ENCODE measurements at places on chromosomes 1 and 21. TPM values are rescaled to one million over a fixed set of nuclear protein-coding genes. Genes with fewer than 3 reads are reported as not detected.
A peak's percentile ranks its signal among the peaks of the same experiment; 100 is the strongest.

- peak overlapping the region; percentile 82 for H3K4me3 ChIP-seq
- peak overlapping the region; percentile 93 for H3K27ac ChIP-seq
- H3K36me3 ChIP-seq: no peaks in the 10 kb centered on the region
- peaks cover 4% of the 10 kb centered on the region for H3K4me1 ChIP-seq
These were observed 1.1 kb upstream of the SERBP1 start for GRCh38 chr1:67431156-67431765.

GRCh38 chr21:32184065-32184464 is 94.8 kb downstream of the MIS18A start:
- DNase-seq: no peak
- H3K4me3 ChIP-seq: no peak overlapping the region
- no peaks in the 10 kb centered on the region for H3K36me3 ChIP-seq

GRCh38 chr1:16017461-16018303 is at the start of gene HSPB7:
TSS of gene HSPB7 (minus strand) at chr1:16018043. CDS start at chr1:16017963, 80 bp downstream.
- H3K27ac ChIP-seq: peak within 1 kb of the TSS; percentile 96
- H3K36me3 ChIP-seq: no peaks in the 10 kb centered on the region
- DNase-seq: peak; percentile 72
- peaks cover 68% of the 10 kb centered on the region for H3K4me1 ChIP-seq
- no peak within 1 kb of the TSS for H3K4me3 ChIP-seq
- H3K27me3 ChIP-seq: no peaks in the 10 kb centered on the region

DNA sequence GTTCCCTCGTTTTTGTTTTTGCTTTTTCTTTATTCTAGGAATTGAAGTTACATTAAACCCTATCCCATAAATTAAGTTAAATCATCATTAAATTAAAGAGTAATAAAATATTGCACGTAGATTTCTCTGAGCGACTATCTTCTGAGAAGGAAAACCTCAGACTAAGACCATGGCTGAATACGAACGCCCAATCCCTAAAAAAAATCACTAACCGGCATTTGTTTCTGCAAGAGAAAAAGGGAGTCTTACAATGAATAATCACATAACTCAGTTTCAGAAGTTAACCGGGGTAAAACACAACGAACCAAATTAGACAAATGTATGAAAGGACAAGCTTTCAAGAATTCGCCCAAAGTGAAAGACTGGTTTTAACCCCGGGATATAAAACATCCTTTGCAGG is 1.3 kb downstream of the PIK3R3 start:
- peaks cover 31% of the 10 kb centered on the region for H3K4me1 ChIP-seq
- H3K4me3 ChIP-seq: peak overlapping the region; percentile 83
- DNase-seq: no peak
- H3K27ac ChIP-seq: peak overlapping the region; percentile 72

DNA sequence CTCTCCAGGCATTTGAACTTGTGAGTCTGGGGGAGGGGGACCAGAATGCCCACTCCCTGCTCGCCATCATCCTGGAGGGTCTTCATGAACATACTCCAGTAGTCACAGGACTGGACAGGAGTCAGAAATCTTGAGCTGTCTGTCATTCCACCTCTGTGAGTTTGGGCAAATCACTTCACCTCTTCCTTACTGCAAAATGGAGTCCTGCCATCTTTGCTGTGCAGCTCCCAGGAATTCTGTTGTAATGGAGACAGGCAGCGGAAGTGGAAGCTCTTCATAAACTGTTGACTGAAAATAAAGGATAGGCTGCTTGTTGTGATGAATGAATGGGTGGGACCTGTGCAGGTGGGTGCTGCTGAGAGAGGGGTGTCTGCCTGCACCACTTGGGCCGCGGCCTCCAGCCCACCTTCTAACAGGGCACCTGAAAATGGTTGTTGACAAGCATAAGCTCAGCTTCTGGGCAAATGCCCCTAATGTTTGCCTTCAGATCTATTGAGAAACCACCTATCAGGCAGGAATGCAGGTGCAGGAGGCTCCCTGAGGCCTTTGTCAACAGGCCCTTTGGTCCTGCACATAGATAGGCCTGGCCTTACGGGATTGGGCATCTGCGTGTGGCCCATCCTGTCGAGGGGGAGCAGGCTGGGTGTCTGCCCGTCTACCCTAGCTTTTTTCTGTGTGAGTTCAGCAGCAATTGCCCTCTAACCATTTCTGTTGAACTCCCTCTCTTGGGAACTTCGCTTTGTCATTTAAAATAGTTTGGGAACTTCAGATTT is 321.0 kb downstream of the RPS6KC1 start:
- H3K27me3 ChIP-seq: no peaks in the 10 kb centered on the region
- no peak overlapping the region for H3K27ac ChIP-seq
- H3K4me1 ChIP-seq: no peaks in the 10 kb centered on the region
- H3K36me3 ChIP-seq: no peaks in the 10 kb centered on the region
- no peak for DNase-seq

- H3K36me3 ChIP-seq: peaks cover 4% of the 10 kb centered on the region
- no peak overlapping the region for H3K4me3 ChIP-seq
- no peak overlapping the region for H3K27ac ChIP-seq
- no peaks in the 10 kb centered on the region for H3K4me1 ChIP-seq
These were observed 78.6 kb downstream of the JAK1 start for GRCh38 chr1:64887689-64888217.

DNA sequence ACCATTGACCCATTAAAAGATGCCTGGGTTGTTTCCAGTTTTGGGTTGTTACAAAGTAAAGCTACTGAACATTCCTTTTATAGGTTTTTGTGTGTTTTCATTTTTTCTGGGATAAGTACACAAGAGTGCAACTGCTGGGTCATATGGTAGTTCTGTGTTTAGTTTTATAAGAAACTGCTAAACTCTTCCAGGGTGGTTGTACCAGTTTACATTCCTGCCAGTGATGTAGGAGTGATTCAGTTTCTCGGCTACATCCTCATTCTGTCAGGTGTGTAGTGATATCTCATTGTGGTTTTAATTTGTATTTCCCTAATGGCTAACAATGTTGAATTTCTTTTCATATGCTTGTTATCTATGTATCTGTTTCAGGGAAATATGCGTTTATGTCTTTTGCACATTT is 58.5 kb upstream of the DNAJC6 start:
- DNase-seq: no peak
- no peak overlapping the region for H3K27ac ChIP-seq
- no peaks in the 10 kb centered on the region for H3K27me3 ChIP-seq
- H3K4me1 ChIP-seq: no peaks in the 10 kb centered on the region
- no peak overlapping the region for H3K4me3 ChIP-seq

DNA sequence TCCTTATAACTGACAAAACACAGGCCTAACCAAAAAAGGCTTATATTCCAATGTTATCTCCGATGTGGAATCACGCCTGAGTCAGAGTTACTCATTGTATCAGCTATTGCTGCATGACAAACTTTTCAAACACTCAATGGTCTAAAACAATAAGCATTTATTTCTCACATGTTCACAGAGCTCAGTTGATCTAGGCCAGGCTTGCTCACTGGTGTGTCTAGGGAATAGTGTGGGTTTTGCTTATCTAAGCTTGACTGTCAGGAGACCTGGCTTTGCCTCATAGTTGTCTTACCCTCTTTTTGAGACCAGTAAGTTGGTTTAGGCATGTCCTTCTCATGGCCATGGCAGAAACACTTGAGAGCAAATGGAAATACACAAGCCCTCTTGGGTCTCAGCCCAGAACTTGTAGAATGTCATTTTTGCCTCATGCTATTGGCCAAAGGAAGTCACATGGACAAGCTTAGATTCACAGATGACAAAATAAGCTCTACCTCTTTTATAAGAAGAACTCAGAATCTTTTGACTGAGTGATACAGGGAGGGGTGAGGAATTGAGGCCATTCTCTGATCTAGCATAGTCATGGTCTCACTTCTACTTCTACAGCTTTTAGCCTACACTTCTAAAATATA is 130.8 kb downstream of the HMCN1 start:
- peak; percentile 84 for DNase-seq
- no peak overlapping the region for H3K4me3 ChIP-seq
- no peaks in the 10 kb centered on the region for H3K27me3 ChIP-seq
- H3K27ac ChIP-seq: no peak overlapping the region

- no peak overlapping the region for H3K4me3 ChIP-seq
- peak overlapping the region; percentile 10 for H3K27ac ChIP-seq
- H3K27me3 ChIP-seq: no peaks in the 10 kb centered on the region
These were observed 12.0 kb downstream of the ADGRL2 start for GRCh38 chr1:81812712-81813111.

GRCh38 chr21:28089599-28090441 is 902.9 kb downstream of the LTN1 start:
- no peak for DNase-seq
- H3K4me3 ChIP-seq: no peak overlapping the region
- no peaks in the 10 kb centered on the region for H3K27me3 ChIP-seq
- H3K4me1 ChIP-seq: no peaks in the 10 kb centered on the region

DNA sequence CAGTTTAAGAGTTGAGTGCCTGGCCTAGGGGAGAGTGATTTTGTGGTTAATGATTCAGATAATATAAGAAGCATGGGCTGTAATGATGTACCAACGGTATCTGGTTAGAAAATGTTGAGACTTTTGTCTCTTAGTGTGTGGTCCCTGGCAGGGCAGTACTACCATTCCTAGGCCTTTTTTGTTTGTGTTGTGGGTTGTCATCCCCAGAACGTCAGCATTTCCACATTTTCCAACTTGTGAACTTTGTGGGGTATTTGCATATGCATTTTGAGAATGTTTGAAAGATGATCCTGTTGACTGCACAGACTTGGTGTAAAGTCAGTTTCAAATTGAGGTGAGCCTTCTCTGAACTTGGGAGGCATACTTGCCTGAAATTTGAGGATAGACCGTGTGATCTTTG is 11.4 kb downstream of the NEK7 start:
- no peaks in the 10 kb centered on the region for H3K27me3 ChIP-seq
- no peak overlapping the region for H3K4me3 ChIP-seq
- H3K4me1 ChIP-seq: peaks cover 31% of the 10 kb centered on the region

The COL6A2 gene
- total RNA-seq: 191 TPM

The DIPK1A gene
- 11.7 TPM for total RNA-seq

The DMRTA2 gene
- not detected for total RNA-seq

Measured in thyroid gland (tissue), 4 donors.